Non-pigmented ciliary epithelial cell (primary cell): ENCODE measurements at places on chromosomes 5 and 9.
A peak's percentile ranks its signal among the peaks of the same experiment; 100 is the strongest.

- DNase-seq, result no peak
These were observed 8.0 kb downstream of the MAP1B start for GRCh38 chr5:72115296-72115695.

- no peak for DNase-seq
These were observed 4.2 kb upstream of the ANXA2R start for GRCh38 chr5:43044181-43044914.

- DNase-seq, result no peak
These were observed 4.8 kb downstream of the C5orf15 start for GRCh38 chr5:133963493-133964128.

DNA sequence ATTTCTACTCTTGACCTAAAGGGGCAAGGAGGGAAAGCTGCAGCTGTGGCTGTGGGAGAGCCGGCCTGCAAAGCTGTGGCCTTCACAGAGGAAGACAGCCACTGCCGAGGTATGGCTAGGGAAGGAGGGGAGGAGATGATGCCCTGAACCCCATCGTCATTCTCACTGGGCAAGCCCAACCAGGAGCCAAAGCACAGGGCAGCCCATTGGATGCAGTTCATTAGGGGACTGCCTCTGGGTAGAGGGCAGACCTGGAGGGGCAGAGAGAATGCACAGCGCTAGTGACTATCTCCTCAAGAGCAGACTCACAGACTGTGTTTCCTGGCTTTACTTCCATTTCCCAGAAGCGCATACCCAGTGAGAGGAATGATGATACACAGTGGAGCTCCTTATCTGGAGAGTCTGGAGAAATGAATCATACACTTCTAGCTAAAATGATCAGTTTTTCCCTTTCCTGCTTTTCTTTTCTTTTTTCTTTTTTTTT, 47.2 kb upstream of the TTC23L start:
- DNase-seq, result peak; percentile 48

DNA sequence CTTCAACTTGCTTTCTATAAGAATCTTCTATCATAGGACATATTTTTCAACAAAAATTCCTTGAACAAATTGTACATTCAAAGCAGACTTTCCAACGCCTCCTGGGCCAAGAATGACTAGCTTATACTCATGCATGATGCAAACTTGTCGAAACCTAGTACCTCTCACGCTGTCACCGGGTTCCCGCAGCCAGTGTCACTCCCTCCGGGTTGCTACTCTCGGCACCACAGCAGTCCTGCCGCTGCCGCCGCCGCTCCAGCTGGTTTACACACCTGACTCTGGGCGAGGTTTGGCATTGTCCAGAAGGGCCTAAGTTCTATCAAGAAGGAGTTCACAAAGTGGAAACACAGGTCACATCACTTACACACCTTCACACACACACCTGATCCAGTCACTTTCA, 244.4 kb downstream of the ADAMTSL1 start:
- DNase-seq, result no peak

DNA sequence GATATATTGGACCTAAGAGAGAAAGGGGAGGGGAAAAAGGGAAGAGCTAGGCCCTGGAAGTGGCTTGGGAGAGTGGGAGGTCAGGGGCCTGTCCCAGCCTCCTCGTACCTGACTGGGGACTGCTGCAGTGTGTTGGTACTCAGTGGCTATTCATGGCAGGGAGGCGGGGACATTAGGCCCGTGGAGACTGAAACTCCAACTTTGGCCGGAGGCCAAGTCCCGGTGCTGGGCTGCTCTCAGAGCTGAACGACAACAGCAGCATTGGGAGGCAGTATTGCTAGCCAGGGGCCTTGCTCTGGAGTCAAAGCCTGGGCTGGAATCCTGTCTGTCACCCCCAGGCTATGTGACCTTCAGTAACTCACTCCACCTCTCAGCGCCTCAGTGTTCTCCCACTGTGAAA, 37.8 kb downstream of the NEURL1B start:
- no peak for DNase-seq

- DNase-seq, result no peak
These were observed 48.4 kb downstream of the GPR21 start for GRCh38 chr9:123081824-123082223.

DNA sequence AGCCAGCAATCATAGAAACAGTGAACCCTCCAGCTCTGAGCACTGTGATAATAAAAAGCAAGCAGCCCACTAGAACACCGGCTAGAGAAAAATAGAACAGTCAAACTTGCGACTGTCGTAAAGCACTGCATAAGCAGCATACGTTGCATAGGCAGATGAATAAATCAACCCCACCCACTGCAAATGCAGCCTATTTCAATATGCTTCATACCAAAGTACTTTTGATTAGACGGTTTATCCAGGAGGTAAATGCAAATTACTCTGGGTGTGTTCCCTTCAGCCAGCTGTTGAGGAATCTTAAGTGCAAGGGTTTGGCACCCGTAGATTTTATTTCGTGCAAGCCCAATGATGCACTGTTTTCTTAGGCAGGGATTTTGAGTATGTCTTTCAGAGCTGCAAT, 32.1 kb upstream of the ANKRD18A start:
- no peak for DNase-seq

DNA sequence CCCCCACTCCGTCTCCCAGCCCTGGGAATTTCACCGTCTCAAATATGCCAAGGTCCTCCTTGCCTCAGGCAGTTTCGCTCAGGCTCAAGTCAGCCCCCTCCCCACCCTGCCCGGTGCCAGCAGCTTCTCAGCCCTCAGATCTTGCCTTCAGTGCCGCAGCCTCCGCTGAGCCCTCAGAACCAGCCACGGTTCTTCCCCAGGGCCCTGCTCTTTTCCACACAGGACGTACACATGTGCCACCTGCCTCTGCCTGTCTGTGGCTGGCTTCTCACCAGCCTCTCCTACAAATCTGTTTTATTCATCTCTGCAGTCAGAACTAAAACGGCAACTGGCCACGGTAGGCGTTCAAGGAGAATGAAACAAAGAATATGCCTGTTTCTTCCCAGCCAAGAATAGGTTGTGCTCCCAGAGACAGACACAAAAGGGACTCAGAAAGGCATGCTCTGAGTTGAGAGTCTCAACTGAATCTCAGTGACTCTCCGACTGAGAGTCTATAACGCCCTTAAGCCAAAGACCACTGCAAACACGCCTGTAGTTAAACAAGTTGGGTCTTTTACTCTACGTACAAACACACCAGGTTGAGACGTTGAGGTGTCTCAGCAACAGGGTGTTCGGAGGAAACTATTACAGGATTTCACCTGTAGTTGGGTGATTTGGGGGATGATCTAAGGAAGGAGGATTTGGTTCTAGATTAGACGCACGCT, 10.6 kb upstream of the GRIN1 start:
- no peak for DNase-seq

GRCh38 chr5:169195601-169196000, 105.3 kb downstream of the SLIT3 start:
- no peak for DNase-seq

DNA sequence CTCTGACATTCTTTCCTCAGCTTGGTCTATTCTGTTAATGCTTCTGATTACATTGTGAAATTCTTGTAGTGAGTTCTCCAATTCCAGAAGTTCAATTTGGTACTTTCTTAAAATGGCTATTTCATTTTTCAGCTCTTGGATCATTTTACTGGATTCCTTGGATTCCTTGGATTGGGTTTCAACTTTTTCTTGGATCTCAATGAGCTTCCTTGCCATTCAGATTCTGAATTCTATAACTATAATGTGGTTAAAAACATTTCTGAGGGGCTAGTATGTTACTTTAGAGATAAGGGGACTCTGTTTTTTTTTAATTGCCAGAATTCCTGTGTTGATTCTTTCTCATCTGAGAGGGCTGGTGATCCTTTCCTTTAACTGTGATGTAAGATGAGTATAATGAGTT, 136.4 kb downstream of the MCTP1 start:
- DNase-seq, result no peak

DNA sequence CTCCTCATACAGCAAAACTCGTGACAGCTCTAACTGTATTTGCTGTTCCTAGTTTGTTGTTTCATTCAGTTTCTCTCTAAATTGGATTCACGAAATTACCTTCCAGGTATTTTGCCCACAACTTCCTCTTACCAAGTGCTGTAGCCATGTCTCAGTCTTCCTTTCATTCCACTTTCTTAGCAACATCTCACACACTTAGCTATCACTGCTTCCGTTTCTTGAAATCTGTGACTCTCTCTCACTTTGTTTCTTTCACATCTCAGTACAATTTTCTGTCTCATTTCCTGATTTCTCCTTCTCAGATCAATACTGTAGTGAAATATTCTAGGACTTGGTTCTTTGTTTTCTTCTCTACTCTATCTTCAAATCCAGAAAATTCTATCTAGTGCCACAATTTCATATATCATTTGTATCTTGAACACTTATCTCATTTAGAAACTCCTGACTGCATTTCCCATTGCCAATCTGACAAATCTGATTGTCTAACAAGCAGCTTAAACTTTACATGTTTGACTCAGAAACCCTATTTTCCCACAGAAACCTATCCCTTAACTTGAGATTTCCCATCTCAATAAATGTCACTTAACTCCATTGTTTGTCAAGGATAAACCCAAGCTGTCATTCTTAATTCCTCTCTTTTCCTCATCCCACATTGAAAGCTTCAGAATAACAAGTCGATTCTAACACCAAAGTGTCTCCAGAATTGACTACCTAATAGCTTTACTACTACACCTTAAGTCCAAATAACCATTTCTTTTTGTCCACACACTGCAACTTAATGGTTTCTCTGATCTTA, 303.1 kb downstream of the CDH12 start:
- no peak for DNase-seq

DNA sequence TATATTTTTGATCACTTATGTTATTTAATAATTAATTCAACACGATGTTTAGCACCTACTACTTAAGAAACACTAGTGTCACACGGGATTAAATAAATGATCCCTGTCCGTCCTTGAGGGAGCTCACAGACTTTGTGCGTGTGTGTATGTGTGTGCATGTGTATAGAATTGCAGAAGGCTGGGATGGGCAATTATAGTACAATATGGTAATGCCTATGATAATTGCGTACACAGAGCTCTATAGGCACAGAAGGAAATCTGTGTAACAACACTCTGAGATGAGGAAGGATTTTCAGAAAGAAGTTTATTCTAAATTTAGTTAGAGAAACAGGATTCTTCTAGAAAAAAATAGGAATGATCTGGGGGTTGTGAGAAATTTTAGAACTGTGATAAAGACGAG, 76.9 kb downstream of the CDH12 start:
- no peak for DNase-seq

DNA sequence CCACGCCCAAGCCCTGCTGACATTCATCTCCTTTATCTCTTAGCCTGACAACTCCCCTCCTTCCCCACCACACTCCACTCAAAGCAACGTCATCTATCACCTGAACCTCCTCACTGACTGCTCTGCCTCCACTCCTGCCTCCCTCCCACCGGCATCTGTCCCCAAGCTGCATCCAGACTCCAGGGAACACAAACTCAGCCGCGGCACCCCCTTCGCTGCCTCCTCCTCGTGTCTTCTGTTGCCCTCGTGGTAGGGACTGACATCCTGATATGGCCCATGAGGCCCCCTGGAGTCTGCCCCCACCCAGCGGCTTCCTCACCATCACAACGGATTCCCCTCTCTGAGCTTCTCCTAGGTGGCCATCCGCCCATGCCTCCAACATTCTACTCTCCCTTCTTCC, 101.0 kb upstream of the TAS2R1 start:
- DNase-seq, result no peak

- DNase-seq, result no peak
These were observed 272.1 kb upstream of the CCNG1 start for GRCh38 chr5:163165277-163165676.

GRCh38 chr9:122084026-122084675, 9.0 kb downstream of the TTLL11 start:
- DNase-seq, result no peak

DNA sequence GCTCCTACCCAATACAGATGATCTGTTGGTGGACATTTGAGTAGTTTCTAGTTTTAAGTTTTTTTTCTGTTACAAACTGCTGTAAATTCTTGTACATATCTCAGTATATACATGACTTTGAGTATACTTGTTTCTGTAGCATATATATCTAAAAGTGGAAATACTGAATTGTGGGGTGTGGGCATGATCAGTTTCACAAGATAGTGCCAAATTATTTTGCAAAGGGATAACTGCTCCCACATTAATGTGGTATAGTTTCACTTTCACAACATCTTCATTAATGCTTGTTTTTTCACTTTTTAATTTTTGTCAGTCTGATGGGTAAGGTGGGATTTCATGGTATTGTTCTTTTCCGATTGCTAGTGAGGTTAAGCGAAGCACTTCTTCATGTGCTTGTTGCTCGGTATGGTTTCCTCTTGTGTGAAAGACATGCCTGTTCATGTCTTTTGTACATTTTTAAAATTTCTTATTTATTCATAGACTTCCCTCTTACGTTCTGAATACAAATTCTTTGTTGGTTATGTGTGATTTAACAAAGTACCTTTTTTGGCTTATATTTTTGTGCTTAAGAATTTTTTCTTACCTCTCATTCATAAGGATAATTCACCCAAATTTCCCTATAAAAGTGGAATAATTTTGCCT, 103.5 kb downstream of the CDC42SE2 start:
- DNase-seq, result no peak

DNA sequence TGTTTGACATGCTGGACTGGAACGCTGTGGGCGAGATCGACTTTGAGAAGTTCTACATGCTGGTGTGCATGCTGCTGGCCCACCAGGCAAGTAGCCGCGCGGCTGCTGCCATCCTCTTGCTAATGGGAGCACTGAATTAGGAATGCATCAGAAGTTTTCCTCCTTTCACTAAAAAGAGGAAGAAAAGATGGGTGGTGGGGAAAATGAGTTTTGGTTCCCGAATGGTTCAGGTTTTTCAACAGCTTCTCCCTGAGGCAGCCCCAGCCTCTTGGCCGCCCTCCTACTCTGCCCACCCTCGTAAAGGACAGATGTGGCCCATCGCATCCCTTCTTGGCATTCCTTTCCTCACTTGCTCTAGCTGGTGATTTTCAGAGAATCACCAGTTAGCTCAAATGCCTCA, 5.5 kb downstream of the EFCAB9 start:
- DNase-seq, result no peak

DNA sequence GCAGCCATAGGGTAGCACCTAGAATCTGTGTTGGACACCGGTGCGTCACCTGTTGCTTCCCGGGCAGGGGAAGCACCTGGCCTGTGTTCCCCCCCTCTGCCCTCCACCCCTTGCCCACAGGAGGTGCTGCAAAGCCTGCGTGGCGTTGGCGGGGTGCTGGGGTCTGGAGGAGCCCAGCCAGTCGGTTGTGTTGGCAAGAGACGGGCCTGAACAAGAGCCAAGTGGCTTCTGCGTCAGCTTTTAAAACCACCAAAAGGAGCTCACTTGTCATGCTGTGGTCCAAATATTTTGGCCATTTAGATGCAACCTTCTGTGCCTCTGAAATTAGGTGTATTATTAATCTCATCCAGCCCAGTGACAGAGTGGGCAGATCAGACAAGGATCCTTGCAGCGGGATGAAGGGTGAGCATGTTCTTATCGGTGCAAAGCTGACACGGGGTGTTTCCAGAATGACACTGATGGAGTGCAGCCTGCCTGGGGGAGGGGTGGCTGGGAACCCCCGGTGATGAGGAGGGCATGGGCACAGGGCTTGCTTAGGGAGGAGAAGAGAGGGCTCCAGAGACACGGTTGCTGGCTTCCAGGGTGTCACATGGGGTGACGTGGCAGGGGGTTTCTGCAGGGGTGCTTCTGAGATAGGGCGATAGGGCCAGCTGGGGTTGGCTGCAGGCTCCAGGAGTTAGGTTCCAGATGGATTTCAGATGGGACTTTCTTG, 9.7 kb upstream of the RXRA start:
- no peak for DNase-seq

- no peak for DNase-seq
These were observed 123.3 kb upstream of the RUSC2 start for GRCh38 chr9:35366627-35367026.
